A673 (cell line): ENCODE measurements at places on chromosomes 1 and 21. TPM values are rescaled to one million over a fixed set of nuclear protein-coding genes. Genes with fewer than 3 reads are reported as not detected.

The PWP2 gene
- total RNA-seq: 10.1 and 13.0 TPM in 2 replicates

The HOOK1 gene
- 272 and 293 TPM in 2 replicates for total RNA-seq

The GNG12 gene
- 48.1 and 54.8 TPM in 2 replicates for total RNA-seq

The TRIM46 gene
- total RNA-seq: 5.1 and 6.2 TPM in 2 replicates

The CELA2A gene
- not detected in 2 replicates for total RNA-seq

The OR2G3 gene
- total RNA-seq: not detected in 2 replicates

DNA sequence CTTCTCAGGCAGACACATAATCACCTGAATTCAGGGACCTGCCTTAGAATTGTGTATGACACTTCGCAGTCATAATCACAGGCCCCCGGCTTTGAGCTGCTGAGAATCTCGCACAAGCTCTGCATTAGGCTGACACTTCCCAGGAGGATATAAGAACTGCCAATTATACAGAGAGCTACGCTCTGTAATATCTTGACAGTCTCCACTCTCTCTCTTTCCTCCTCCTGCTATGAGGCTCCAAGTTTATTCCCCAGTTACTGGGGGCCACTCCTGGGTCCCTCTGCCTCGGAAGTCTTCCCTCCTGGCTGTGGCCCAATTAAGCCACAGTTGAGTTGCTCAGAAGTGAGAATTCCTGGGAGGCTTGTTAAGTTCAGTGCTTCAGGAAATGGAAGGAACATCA is 42.7 kb downstream of the EBNA1BP2 start:
- DNase-seq: peak; percentile 85

DNA sequence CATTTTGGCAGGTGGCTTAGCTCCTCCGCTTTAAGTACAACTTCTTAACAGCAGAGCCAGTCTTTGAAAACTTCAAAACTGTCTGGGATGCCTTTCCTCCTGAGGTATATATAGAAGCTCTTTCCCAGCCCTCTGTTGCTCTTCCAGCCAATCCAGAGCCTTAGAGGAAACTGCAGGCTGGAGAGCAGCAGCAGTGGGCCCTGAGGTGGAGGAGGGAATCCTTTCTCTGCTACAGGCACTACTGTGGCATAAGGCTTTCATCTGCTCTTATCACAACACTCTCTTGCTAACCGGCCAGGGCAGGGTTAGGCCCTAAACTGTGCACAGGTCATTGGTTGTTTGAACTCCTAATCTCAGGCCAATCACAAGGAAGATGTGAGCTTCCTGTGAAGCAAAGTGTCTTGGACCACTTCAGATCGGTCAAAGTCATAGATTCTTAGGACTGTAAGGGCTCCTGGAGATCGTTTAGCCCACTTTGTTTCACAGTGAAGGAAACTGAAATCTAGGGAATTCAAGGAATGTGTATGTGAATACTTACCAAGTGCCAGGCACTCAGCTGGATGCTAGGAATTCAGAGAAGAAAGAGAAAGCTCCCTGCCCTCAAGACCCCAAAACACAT is at the start of gene RGS5:
TSS of gene RGS5 (minus strand) at position 84 of the 619 bp plus-strand sequence. CDS start at position 3, 81 bp downstream.
- DNase-seq: peak; percentile 55

GRCh38 chr1:174837386-174837785 is 162.4 kb upstream of the CACYBP start:
- DNase-seq: no peak

GRCh38 chr1:231580874-231581273 is 45.7 kb upstream of the DISC1 start:
- DNase-seq: no peak

DNA sequence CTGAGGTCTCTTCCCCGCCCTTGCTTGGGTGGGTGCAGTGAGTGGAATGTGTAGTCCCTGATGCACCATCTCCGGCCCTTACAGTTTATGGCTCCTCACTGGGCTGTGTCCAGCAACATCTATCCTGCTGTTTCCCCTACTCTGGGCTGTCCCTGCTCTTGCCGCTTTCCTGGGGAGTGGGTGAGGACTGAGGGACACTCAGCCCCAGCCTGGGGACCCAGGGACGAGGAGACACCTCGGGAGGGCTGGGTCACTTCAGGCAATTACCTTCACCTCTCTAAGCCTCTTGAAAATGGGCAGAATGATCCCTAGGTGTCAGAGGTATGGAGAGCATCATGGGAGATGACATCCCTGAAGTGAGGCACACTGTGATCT is 13.6 kb upstream of the LRP8 start:
- no peak for DNase-seq

DNA sequence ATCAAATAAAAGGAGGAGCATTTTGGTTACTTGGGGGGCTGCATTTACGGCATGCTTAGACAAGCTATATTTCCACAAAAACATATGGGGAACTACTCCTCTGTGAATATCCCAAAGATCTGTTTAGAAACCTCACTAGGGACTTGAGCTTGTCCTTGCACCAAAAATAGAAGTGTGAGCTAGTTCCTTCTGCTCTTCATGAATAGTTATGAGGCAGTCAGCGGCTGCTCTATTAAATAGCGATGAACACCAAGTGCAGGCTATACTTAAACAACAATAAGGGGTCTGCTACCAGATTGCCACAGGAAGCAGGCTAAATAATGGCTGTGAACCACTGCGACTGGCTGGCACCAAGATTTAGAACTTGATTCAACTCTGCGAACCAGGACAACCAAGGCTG is 190.1 kb downstream of the PCP4 start:
- no peak for DNase-seq

- DNase-seq: no peak
Observed at GRCh38 chr1:178376008-178376407, 120.8 kb downstream of the CLEC20A start.

DNA sequence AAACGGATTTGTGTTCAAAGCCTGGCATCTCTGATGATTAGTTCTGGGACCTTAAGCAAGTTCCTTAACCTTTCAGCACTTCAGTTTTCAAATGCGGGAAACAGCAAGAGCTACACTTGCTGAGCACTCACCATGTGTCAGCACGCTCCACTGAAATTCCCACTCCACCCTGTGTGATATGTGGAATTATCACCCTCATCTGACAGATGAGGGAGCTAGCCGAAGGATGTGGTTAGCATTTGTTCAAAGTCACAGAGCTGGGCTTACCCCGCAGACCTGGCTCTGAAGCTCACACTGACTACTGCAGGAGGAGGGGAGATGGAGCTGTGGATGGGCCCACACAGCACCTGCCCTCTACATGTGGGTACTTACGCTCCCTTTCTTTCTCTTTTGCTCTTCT is 29.1 kb downstream of the IL12RB2 start:
- DNase-seq: no peak
